ENCODE measurements at places on chromosomes 6 and 20. TPM values are rescaled to one million over a fixed set of nuclear protein-coding genes. Genes with fewer than 3 reads are reported as not detected.

HLA-DQB1 gene
- 24.5 TPM for total RNA-seq

KIAA1755 gene
- 2.1 TPM for total RNA-seq

PRICKLE4 gene
- total RNA-seq: not detected

TMEM244 gene
- not detected for total RNA-seq

SNRNP48 gene
- 6.4 TPM for total RNA-seq

HLA-A gene
- 832 TPM for total RNA-seq

VGLL2 gene
- not detected for total RNA-seq

ENPP3 gene
- total RNA-seq: not detected

RSPH4A gene
- 0.42 TPM for total RNA-seq

BPIFB1 gene
- not detected for total RNA-seq

ATRN gene
- 26.8 TPM for total RNA-seq

HLA-DQA1 gene
- 0.21 TPM for total RNA-seq

MATN4 gene
- not detected for total RNA-seq

CALHM4 gene
- not detected for total RNA-seq

NRN1 gene
- total RNA-seq: 3.1 TPM

ANKEF1 gene
- total RNA-seq: 8.2 TPM

IRF4 gene
- total RNA-seq: 0.21 TPM

SIRPB2 gene
- not detected for total RNA-seq

IL17F gene
- not detected for total RNA-seq

FOXA2 gene
- 0.04 TPM for total RNA-seq

All from kidney epithelial cell (primary cell).